Kidney glomerular epithelial cell (primary cell): ENCODE measurements at places on chromosomes 4 and X.

DNA sequence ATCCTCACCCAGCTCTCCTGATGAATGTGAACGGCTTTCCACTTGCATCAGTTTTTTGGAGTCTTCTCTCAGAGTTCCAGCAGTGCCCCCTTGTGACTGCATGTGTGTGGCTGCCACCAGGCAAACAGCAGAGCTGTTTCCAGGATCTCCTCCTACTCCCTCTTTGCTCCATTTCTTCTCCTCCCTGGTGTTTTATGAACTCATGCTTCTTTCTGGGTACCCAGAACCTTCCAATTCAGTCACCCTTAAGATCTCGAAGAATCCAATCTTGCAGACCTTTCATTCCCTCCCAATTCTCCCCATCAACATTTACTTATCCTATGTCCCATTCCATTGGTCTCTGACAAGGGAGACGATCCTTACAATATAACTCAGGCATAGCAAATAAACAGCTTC, 6.8 kb upstream of the TCEANC start:
- DNase-seq: peak; percentile 42

DNA sequence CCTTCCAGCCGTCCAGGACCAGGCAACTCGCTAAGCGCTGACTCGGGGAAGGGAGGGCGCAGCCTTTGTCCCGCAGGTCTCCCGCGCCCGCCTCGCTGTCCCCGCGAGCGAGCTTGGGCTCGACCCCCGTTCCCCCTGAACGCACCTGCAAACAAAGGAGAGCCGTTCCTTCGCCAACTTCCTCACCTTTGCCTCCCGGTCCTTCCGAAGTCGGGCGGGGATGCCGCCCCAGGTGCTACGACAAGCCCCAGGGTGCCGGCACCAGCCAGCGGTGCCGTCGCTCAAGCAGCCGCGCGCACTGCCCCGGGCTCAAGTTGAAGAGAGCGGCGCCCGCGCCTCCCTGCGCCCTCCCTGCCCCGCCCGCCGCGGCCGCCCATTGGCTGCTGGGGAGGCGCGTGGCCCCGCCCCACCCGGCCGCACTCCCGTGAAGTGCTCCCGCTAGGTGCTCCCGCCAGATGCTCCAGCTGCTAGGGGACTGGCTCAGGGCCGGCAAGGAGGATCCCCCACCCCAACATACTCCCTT, 107.1 kb downstream of the NSUN7 start:
- no peak for DNase-seq

- DNase-seq: no peak
These were observed 61.4 kb downstream of the AGA start for GRCh38 chr4:177380730-177381287.

DNA sequence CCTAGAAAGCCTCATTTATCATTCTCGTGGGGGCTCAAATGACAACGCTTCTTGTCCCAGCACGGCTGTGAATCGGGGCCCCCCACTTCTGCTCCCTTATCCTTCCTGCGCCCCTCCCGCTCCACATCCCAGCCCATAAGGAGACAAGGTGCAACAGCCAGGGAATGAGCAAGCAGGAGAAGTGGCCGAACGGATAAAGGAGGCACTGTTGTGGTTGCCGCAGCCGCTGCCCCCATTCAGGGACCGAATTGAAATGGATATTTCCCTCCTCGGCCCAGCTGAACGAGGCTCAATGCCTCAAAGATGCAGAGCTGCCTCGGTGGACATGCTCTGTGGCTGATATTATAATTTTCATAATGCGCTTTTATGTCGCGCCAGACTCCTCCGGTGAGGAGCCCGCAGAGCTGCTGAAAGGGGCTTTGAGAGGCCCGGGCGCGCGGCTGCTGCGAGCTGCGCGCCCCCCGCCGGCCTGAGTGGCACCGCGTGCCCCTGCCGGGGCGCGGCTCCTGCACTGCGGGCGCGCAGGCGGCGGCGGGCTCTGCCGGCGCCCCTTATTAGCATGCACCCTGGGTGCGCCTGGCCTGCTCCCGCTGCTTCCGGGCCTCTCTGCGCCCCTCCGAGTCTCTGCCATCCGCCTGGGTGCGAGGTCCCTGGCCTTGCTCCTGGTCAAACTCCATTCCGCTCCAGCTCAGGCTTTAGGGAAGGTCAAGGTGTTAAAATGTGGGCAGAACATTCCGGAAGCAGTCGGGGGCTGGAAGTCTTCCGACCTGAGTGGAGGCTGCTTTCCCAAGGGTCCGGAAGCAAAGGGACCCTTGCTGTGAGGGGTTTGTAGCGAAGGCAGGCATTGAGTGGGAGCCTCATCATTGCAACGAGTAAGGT, 68.2 kb upstream of the TMEM33 start:
- no peak for DNase-seq
